ENCODE measurements at places on chromosomes 4 and X.
A peak's percentile ranks its signal among the peaks of the same experiment; 100 is the strongest.

- DNase-seq = no peak
These were observed 139.2 kb upstream of the AGTR2 start for GRCh38 chrX:116031331-116031730.

DNA sequence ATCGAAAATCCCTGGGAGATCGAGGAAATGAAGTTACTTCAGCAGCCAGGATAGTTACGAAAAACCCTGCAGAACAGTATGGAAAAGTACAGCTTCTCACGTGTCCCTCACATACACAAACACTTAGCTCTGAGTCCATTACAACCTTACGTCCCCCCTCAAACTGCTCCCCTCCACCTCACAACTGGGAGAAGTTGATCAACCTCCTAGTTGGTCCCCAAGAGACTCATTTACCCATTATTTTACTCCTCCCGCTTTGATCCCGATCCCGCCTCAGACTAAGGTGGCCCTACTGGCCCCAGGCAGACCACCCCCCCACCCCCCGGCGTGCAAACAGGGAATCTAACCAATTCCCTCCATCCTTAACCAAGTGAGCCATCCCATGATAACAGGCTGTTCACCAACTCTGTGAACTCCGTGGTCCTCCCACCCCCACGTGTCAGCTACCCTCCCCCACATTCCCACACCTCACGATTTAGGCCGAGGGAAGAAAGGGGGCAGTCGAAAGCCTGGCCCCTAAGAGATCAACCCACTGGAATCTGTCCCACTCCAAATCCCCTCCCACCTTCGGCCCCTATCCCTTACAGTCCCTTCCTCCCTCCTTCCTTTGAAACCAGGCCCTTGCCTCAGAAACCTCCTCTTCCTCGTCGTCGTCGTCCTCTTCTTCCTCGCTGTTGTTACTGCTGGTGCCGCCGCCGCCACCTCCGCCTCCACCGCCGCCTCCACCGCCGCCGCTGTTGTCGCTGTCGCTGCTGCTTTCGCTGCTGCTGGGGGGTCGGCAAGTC is 755 bp downstream of the ANKRD17 start:
- DNase-seq = no peak

GRCh38 chr4:85968945-85969819 is 390.7 kb downstream of the MAPK10 start:
- no peak for DNase-seq

- DNase-seq = no peak
These were observed 982.4 kb upstream of the HS3ST1 start for GRCh38 chr4:12411072-12411471.

DNA sequence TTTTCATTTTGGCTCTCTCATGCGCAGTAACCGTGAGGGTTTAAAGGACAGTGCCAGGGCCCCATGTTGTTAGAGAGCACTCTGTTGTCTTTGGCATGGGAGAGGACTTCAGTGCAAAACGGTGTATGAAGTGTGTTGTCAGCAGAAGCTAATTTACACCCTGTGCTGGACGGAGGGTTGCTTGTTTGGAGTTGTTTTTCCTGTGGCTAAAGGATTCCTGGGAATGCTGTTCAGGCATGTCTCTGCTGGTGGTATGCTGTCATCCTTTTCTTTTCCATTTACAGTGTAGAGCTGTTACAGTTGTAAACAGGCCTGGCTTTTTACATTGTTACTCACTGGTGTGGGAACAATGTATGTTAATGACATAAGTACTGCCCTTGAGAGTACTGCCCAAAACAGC is 206.3 kb downstream of the CBR4 start:
- DNase-seq = peak; percentile 39

- DNase-seq = no peak
These were observed 5.1 kb upstream of the CENPC start for GRCh38 chr4:67550451-67550850.

GRCh38 chr4:181693517-181693916 is 549.7 kb upstream of the TENM3 start:
- no peak for DNase-seq

- no peak for DNase-seq
These were observed 38.5 kb downstream of the APBB2 start for GRCh38 chr4:41175794-41176193.

- DNase-seq = no peak
These were observed 30.0 kb upstream of the GTPBP6 start for GRCh38 chrX:348461-349117.

GRCh38 chr4:15396157-15396800 is 31.6 kb upstream of the C1QTNF7 start:
- DNase-seq = peak; percentile 51

- DNase-seq = no peak
These were observed 1546.6 kb upstream of the TENM3 start for GRCh38 chr4:180696460-180697092.

DNA sequence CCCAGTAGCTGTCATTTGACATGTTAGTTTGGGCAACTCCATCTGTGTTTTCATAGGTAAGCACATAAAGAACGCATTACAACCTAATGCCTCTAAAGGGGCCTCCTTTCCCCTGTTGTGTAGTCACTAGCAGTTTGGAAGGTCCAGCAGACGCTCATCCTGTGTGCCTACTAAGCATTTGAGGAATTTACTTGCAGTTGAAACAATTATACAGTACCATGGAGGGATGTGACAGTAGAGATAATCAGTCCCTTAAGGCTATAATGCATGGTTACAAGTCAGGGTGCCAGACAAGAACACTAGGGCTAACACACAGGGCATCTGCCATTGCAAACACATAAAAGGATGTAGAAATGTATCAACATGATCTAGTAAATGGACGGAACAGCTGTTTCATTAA is 138.3 kb downstream of the PCDH10 start:
- no peak for DNase-seq

DNA sequence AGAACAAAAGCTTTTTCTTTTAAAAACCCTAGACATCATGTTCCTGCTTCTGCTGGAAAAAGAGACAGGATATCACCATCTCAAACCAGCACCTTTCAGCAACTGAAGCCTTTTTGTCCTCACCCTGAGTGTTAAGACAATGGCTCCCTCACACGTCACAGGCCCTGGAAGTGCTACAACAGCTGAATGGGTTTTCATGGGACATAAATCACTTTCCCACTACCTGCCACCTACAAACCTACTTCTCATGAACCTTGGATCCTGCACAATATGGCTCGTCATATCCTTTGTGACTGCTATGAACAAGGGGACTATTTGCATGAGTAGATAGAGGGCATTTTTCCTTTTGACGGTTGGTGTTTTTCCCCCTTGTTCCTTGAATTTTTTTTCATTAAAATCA is 93.6 kb downstream of the TSPAN5 start:
- DNase-seq = no peak

DNA sequence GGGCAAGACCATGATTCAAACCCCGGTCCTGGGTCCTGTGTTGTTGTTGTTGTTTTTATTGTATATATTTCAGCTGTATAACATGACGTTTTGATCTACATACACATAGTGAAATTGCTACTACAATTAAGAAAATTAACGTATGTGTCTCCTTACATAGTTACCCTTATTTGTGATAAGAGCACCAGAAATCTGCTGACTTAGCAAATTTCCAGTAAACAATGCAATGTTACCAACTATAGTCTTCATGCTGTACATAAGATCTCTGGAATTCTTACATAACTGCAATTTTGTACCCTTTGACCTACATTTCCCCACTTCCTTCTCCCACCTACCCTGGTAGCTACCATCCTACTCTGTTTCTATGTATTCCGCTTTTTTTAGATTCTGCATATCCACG is 75.8 kb upstream of the MAGEB10 start:
- DNase-seq = no peak

DNA sequence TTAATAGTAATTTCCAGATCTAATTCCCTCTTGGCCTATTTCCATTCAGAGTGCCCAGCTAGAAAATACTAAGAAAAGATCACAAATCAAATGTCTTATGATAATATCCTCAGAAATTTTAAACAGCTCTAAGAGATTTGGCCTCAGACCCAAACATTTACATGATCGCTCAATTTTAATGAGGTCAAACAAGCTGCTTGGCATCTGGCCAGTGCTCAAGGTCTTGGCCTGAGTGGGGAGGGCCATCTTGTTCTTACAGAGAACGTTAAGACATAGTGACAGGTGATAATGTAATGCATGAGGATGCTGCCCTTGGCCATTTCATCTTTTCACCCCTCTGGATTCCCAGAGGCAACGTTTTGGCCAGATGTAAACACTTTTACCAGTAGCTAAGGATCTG is 159.2 kb upstream of the SLC7A11 start:
- no peak for DNase-seq

DNA sequence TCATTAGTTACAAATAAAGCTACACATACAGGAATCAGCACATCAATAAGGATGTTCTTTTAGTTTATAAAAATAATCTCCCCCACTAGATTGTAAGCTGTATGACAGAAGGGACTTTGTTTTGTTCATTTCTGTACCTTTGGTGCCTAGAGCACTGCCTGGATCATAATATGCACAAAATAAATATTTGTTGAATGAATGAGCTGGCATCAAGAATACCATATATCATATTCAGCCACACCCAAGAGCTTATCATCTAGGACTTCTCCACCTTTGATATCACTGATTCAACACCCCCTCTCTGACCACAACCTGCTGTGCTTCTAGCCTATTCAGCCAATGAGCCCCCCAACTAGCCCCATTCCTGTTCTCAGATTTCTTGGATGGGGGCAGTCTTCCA is 10.6 kb downstream of the SYTL4 start:
- no peak for DNase-seq

DNA sequence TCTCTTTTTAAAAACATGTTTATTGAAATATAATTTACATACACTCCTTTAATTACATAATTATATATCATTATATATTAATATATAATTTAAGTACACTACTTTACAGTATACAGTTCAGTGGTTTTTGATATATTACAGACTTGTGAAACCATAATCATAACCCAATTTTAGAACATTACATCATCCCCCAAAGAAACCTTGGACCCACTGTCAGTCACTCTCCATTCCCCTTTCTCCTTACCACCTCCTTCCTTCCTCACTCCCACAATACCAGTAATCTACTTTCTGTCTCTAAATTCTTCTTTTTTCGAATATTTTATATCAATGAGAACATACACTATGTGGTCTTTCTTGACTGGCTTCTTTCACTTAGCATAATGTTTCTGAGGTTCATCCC is 17.9 kb upstream of the EXOSC9 start:
- no peak for DNase-seq
